ENCODE measurements at places on chromosomes 3 and 15.

GRCh38 chr3:63922491-63923199 is 10.5 kb upstream of the SCAANT1 start:
- no peak for DNase-seq

DNA sequence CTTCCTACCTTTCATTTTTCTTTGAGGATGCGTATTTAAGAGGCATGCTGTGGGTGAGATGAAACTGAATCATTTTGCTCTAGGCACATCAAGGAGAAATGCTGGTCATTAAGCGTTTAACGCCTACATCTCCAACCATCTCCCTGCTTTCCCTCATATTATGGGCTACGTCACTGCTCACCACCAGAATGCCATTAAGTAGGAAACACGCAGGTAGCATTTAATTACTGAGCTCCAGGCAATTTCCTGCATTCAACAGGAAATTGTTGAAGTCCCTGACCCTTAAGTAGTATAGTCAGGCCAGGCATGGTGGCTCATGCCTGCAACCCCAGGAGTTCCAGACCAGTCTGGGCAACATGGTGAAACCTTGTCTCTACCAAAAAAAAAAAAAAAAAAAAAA is 66.1 kb downstream of the CHSY1 start:
- no peak for DNase-seq

GRCh38 chr15:26179906-26180305 is 316.8 kb upstream of the ATP10A start:
- DNase-seq = no peak

DNA sequence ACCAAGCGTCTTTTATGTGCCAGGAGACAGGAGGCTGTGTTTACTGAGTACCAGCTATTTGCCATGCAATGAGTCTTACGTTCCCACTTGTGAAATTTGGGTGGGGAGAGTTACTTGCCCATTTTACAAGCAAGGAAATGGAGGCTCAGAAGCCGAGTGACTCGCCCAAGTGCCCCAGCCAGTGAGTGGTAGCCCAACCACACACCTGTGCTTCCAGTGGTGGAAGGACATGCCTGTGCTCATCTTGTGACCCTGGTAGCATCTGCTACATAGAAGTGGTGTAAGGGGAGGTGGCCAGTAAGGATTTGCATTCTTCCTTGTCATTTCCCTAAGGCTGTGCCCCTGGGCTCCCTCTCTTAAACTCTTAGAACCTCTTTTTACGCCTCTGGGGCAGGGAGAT is 49.3 kb downstream of the FBLN2 start:
- DNase-seq = no peak

- no peak for DNase-seq
Observed at GRCh38 chr3:150556792-150557191, 10.2 kb downstream of the EIF2A start.

DNA sequence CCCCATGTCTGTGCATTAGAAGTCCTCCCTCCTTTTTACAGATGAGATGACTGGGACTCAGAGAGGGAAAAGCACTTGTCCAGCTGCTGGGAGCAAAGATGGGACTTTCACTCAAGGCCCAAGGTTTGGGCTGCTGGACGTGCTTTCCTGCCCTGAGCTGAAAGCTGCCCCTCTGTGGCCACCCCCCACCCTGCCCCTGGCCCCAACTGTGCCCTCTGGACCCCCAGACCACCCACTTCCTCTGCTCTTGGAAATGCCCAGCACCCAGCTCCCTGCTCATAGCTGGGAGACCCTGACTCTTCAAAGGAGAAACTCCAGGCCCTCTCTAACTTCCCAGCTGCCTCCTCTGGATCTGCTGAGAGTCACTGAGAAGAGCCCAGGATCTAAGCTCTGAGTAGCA is 20.7 kb downstream of the GRIP2 start:
- DNase-seq = no peak

DNA sequence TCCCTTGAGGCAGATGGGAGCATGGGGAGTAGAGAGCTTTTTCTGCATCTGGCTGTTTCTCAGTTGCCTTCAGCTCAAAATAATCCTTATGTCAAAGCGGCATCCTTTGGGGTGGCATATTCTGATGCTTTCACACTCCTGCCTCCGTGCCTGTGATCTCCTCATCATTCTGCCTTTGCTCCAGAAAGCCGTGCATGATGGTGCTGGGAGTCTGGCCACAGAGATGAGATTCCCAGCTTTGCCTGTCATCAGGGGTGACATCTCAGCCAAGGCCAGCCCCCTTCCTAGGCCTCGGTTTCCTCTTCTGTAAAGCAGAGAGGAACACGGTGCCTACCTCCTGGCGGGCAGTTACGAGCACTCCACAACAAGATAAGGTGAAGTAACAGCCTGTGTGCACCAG is 96.3 kb upstream of the ALDH1A3 start:
- no peak for DNase-seq

DNA sequence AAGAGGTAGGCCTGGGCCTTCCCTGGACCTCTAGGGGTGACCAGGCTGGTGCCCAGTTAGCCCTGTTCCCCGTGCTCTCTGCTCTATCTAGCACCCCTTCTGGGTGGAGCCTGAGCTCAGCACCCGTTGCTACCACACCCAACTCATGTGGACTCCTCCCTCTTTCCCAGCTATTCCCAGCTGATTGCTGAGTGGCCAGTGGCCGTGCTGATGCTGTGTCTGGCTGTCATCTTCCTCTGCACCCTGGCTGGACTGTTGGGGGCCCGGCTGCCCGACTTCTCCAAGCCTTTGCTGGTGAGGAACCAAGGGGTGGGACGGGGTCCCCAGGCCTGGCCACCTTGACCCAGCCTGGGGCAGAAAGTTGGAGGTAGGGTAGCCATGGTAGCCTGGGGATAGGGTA is 6.2 kb downstream of the DISP2 start:
- DNase-seq = no peak

DNA sequence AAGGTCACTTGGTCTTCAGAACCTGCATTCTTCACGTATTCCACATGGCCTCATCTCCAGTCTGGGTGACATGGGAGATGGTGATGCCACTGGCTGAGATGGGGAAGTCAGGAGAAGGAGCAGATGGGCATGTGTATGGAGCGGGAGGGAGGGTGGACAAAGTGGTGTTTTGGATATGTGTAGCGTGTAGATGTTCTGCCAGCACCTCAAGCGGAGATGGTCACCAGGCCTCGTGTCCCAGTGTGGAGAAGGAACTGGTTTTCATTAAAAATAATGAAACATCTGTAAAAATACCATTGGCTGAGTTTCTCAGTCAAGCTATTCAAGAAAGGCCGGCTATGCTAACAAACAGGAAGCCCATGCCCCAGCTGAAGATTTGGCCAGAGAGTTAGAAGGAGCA is 26.2 kb downstream of the LARP6 start:
- DNase-seq = no peak

DNA sequence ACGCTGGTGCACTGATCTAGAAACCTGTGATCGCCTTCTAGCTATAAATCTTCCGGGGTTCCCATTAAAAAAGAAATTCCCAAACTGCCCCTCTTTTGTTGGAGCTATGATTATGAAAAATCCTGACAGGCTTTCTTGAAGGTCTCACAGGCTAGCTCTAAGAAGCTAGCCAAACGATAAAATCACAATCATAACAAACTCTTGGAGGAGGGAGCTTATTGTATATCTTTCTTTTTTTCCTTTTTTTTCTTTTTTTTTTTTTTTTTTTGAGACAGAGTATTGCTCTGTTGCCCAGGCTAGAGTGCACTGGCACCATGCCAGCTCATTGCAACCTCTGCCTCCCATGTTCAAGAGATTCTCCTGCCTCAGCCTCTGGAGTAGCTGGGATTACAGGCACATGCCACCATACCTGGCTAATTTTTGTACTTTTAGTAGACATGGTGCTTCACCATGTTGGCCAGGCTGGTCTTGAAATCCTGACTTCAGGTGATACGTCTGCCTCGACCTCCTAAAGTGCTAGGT is 72.0 kb downstream of the MYO1E start:
- no peak for DNase-seq

- no peak for DNase-seq
Observed at GRCh38 chr3:50210510-50211367, 5.7 kb downstream of the SLC38A3 start.

- DNase-seq = no peak
Observed at GRCh38 chr3:5023777-5024346, 44.6 kb downstream of the BHLHE40 start.

DNA sequence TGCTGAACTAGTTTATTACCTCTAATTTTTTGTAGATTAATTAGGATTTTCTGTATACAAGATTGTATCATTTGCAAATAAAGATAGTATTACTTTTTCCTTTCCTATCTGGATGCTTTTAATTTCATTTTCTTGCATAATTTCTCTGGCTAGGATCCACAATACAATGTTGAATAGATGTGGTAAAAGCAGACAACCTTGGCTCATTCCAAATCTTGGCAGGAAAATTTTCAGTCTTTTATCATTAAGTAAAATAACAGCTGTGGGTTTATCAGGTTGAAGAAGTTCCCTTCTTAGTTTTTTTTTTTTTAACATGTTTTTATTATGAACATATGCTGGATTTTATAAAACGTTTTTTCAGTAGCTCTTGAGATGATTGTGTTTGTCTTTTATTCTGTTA is 422.6 kb downstream of the AGBL1 start:
- DNase-seq = no peak

DNA sequence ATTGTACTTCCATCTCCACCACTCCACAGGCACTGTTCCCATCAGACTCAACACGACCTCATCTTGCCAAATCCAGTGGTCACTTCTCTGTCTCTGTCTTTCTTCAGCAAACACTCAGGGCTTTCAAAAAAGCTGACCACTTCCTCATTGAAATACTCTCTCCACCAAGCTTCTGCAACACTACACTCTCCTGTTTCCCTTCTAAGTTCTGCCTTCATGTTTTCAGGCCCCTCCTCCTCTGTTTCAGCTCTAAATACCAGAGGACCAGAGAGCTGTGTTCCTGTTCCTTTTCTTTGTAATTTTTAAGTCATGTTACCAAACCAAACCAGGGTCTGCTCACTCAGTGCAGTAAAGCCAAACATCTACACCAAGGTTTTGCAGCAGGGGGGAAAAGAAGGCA is 33.8 kb upstream of the ACP3 start:
- DNase-seq = no peak

DNA sequence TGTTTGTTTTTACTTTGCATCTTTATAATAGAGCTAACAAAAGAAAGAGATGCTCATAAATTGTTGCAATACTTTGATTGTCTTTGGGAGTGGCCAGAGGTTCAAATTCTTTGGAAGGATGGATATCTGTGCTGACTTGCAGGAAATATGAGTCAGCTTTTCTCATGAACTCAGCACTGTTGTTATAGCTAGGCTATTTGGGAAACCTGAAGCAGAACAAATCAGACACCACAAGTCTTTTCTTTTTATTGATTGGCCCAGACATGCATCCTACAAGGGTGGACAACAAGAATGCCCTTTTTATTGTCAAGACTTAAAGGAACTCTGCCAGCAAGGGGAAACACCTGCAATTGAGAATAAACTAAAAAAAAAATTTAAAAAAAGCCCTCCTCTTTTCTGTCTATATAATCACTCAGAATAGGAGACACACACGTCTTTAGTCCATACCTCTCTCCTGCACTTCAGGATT is 4.6 kb upstream of the DENND4A start:
- no peak for DNase-seq

DNA sequence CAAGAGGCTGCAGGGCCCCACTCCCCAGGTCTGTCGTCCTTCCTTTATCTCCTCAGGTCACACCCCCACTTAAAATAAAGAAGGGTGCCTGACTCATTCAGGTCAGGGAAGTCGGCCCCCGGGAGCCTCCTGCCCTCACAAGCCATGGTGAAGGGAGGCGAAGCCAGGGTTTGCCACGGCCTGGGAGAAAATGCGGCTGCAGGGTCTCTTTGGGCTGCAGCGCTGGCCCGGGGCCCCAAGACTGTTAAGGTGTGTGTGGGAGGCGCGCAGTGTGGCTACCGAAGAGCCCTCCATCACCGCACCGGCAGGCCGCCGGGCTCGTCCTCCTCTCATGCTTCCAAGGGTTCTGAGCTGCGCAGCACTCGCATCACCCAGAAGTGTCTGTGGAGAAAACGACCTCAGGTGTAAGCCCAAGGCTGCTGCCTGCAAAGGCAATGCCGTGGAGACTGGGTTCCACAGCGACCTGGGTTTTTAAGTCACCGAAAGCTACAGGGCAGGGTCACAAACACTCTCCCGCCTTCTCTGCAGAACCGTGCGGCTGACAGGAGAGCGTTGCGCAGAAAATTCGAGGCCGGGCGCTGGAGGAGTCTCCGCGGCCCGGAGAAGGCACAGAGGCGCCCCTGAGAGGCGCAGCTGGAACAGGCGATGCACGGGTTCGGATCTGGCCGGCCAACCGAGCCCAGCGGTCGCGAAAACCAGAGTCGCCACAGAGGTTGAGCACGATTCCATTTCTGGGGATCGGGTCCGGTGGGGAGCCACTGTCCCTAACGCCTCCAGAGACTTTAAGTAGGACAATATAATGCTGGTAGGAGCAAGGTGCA is 8.7 kb downstream of the FOXL2 start:
- DNase-seq = no peak

DNA sequence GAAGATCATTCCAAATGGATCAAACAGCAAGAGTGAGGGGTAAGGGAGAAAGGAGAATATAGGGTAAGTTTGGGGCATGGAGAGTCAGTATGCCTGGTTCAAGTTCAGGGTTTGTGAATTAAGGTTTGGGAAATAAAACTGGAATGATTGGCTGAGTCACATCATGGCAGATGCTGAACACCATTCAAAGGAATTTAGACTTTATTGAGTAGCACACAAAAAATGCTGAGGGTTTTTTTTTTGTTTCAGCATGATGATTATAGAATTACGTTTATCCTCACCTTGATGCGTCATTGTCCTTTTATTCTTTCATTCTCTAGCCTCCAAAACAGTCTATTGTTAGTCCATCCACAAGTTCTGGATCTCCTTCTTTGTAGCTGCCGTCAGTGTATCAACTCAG is 220.0 kb upstream of the UMPS start:
- no peak for DNase-seq

DNA sequence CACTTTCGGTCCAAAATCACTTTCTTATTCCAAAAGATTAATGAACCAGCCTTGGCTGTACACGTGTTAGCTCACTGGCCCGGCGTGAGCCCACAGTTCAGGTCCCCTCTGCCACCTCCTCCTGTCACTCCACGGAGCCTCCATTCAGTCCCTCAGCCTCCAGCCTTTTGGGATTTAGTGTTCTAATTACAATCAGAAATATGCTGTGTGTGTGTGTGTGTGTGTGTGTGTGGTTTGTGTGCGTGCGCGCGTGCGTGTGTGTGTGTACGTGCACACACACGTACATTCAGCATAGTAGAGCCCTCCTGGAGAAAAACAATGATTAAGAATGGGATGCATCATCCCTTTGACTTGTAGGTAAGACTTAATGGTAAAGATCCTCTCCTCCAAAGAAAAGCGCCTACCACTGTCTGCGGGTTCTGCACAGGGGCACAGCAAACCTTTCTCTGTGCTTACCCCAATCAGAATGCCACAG is 801 bp downstream of the CA12 start:
- DNase-seq = no peak

Data from KG1 (cell line).